ENCODE measurements at places on chromosomes 7 and 10.

DNA sequence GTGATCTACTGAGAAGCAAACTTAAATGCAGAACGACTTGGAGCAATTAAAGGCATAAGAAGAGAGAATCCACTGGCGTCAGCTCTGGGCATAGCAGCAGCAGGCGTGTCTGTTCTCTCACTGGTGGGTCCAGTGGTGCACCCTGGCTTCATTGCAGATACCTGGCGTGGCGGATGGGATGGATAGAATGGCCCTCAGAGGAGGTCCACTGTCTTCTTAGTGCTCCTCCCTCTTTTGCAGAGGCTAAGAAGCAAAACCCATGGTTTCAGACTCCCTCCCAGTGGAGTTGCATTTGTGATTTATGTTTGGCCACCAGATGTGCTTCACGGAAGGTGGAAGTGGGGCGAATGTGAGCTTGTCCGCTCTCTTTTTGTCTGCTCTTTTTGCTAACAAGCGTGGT, 28.4 kb upstream of the PRKAG2 start:
- DNase-seq, result no peak

DNA sequence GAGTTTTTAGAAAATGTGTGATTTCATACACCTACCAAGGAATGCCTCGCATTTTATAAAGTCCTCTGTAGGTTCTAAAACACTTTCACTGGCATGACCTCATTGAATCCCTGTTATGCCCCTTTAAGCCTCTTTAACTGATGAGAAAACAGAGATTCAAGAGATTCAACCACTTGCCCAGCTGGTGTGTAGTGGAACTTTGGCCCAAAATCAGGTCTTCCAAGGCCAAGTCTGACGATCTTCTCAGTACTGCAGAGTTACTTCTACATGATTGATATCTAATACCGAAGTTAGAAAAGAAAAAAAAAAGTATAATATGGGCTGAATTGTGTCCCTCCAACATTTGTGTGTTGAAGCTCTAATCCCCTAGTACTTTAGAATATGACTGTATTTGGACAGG, 202.0 kb downstream of the WDR11 start:
- DNase-seq, result no peak

DNA sequence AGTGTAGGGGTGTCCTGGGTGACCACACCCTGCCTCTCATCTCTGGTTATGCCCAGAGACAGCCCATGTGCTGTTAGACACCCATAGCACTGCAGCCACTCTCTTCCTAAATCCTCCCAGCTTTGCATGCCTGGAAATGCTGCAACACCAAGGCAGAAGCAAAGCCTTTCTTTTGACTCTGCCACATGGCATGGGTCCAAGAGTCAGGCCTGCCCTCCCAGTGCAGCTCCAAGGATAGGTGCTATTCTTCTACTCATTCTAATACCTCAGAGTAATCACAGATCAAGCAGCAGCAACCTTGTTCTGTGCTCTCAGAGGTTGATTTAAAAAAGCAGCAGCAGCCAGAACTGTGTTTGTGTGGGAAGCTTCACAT, 23.4 kb downstream of the FRMPD2 start:
- DNase-seq, result no peak

GRCh38 chr7:35983626-35984025, 169.4 kb upstream of the EEPD1 start:
- no peak for DNase-seq

- DNase-seq, result no peak
Measured at GRCh38 chr7:5012985-5013384, 32.7 kb upstream of the RBAK start.

GRCh38 chr10:23718946-23719345, 280.1 kb downstream of the OTUD1 start:
- no peak for DNase-seq

DNA sequence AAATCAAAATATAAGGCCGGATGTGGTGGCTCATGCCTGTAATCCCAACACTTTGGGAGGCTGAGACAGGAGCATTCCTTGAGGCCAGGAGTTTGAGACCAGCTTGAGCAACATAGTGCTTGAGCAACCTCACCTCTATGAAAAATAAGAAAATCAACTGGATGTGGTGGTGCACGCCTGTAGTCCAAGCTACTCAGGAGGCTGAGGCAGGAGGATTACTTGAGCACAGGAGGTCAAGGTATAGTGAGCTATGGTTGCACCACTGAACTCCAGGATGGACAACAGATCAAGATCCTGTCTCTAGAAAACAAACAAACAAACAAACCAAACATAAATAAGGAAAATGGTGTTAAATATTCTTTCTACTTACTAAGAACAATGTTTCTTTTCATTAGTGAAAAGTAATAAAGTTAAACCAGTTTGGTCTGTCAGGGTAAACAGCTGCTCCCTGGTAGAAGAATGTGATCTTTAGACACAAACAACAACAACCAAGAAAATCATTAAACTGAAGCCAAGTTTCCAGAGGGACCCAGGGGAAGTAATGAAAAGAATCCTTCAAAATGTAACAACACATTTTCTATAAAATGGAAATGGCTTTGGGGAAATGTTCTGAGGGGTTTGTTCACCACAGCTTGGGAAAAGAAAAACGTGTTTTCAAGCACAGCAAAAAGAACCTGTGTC, 17.5 kb upstream of the BAG3 start:
- no peak for DNase-seq

- peak; percentile 13 for DNase-seq
Measured at GRCh38 chr10:35379226-35380137, 43.2 kb downstream of the CCNY start.

DNA sequence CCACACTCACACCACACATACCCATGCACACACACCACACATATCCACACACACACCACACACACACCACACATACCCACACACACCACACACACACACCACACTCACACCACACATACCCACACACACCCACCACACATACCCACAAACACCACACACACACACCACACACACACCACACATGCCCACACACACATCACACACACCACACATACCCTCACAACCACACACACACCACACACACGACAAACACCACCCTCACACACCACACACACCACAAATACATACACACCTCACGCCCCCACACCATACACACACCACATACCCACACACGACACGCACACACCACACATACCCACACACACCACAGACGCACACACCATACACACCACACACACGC, 119.7 kb downstream of the PON1 start:
- no peak for DNase-seq

- DNase-seq, result no peak
Measured at GRCh38 chr10:26698909-26699308, 1.4 kb downstream of the PDSS1 start.

DNA sequence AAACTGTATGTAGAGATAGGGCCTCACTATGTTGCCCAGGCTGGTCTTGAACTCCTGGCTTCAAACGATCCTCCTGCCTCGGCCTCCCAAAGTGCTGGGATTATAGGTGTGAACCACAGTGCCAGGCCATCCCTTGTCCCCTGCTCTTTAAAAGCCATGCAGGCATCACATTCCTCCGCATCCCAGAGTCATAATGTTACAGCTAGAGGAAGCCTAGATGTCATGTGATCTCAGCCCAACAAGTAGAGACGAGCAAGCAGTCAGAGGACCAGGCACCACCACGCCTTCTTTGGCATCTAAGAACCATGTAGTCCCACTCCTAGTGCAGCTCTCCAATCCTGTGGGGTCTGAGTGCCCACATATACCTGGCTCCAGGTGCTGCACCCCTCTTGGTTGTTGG, 13.1 kb downstream of the PODXL start:
- no peak for DNase-seq

DNA sequence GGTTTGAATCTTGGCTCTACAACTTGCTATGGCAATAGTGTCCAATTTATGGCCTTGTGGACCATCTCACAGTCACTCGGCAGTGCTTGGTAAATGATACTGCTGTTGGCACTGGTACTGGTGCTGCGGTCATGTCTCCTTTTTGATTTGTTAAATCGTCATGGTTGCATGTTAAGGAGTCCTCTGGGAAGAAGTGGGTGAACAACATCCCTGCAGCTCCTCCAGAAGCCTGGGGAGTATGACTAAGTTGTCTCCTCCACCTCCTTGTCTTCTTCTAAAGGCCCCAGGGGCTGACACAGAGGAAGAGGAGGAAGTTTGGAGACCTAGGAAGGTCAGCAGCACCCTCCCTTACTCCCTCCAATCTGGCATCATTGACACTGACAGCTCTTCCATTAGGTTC, 8.5 kb downstream of the ITPRIP start:
- DNase-seq, result no peak

- DNase-seq, result peak; percentile 11
Measured at GRCh38 chr7:76225379-76225778, 23.7 kb downstream of the SRRM3 start.

- no peak for DNase-seq
Measured at GRCh38 chr7:151773797-151774196, 103.1 kb downstream of the PRKAG2 start.

GRCh38 chr7:45401851-45402250, 172.3 kb upstream of the ADCY1 start:
- DNase-seq, result no peak

GRCh38 chr7:32500922-32501341, 5.6 kb downstream of the AVL9 start:
- DNase-seq, result no peak

- DNase-seq, result no peak
Measured at GRCh38 chr10:93269281-93269680, 195.6 kb downstream of the CYP26A1 start.

- DNase-seq, result no peak
Measured at GRCh38 chr10:75540357-75540966, 109.0 kb downstream of the LRMDA start.

GRCh38 chr7:142960955-142961512, 1.1 kb downstream of the KEL start:
- no peak for DNase-seq

All from CD4-positive, CD25-positive, alpha-beta regulatory T cell (primary cell).